Hair follicle dermal papilla cell (primary cell): ENCODE measurements at places on chromosomes 1 and 21. TPM values are rescaled to one million over a fixed set of nuclear protein-coding genes. Genes with fewer than 3 reads are reported as not detected.

IL19 gene
- not detected in 2 replicates for total RNA-seq

CLCA4 gene
- total RNA-seq, result not detected in 2 replicates

MIGA1 gene
- total RNA-seq, result 15.5 and 17.4 TPM in 2 replicates

CCSAP gene
- total RNA-seq, result 5.5 and 6.7 TPM in 2 replicates

SDC3 gene
- total RNA-seq, result 172 and 175 TPM in 2 replicates

NECTIN4 gene
- total RNA-seq, result 0.12 and 0.49 TPM in 2 replicates

WNT3A gene
- total RNA-seq, result not detected in 2 replicates

RAB42 gene
- 14.6 and 15.9 TPM in 2 replicates for total RNA-seq

LMOD1 gene
- 43.2 and 60.5 TPM in 2 replicates for total RNA-seq

DEPDC1 gene
- 1.5 and 1.6 TPM in 2 replicates for total RNA-seq

SLAMF6 gene
- not detected in 2 replicates for total RNA-seq

GCSAML gene
- total RNA-seq, result not detected in 2 replicates

CD1D gene
- not detected in 2 replicates for total RNA-seq

GRHL3 gene
- under 0.01 TPM in 1 of 2 replicates, not detected in the other for total RNA-seq

MTARC1 gene
- 0.61 and 0.97 TPM in 2 replicates for total RNA-seq

SPAG17 gene
- 1.1 and 1.7 TPM in 2 replicates for total RNA-seq

C1orf226 gene
- total RNA-seq, result 0.24 and 0.49 TPM in 2 replicates

PATJ gene
- total RNA-seq, result 11.0 and 11.1 TPM in 2 replicates

UMODL1 gene
- under 0.01 TPM in 1 of 2 replicates, not detected in the other for total RNA-seq

OR10Z1 gene
- not detected in 2 replicates for total RNA-seq

PRKACB gene
- 21.3 and 26.6 TPM in 2 replicates for total RNA-seq

LEFTY1 gene
- total RNA-seq, result not detected in 2 replicates

UBL4B gene
- total RNA-seq, result 2.3 and 7.5 TPM in 2 replicates

SPRR1A gene
- not detected in 2 replicates for total RNA-seq

OR2T2 gene
- total RNA-seq, result not detected in 2 replicates

SLC45A1 gene
- total RNA-seq, result 0.73 and 1.3 TPM in 2 replicates

DENND2D gene
- 5.5 and 10.0 TPM in 2 replicates for total RNA-seq

FCRLB gene
- total RNA-seq, result 0.49 and 0.73 TPM in 2 replicates
